ENCODE measurements at places on chromosomes 4 and X.
A peak's percentile ranks its signal among the peaks of the same experiment; 100 is the strongest.

GRCh38 chrX:46645614-46646013 lies 72.0 kb downstream of the CHST7 start:
- DNase-seq: no peak
- H3K4me3 ChIP-seq: no peak overlapping the region
- no peaks in the 10 kb centered on the region for H3K36me3 ChIP-seq
- H3K4me1 ChIP-seq: peaks cover 5% of the 10 kb centered on the region
- no peak overlapping the region for H3K27ac ChIP-seq

DNA sequence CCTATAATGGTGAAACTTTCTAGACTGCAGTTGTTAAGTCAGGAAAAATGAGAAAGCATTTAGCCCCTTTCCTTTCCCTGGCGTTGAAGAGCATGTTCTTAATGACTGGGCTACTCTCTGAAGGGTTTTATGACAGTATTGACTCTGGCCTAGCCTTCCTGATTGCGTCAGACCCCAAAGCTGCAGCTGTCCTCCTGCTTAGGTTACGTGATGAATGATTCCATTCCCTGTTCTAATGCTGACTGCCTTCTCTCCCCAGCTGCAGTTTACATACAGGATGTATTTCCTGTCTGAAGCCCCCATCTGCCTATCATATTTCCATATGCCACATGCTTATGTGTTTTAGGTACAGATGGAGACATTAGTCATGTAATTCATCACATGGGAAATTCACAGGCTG lies 105.8 kb upstream of the EGFL6 start:
- H3K4me1 ChIP-seq: no peaks in the 10 kb centered on the region
- H3K36me3 ChIP-seq: no peaks in the 10 kb centered on the region
- H3K27me3 ChIP-seq: no peaks in the 10 kb centered on the region

DNA sequence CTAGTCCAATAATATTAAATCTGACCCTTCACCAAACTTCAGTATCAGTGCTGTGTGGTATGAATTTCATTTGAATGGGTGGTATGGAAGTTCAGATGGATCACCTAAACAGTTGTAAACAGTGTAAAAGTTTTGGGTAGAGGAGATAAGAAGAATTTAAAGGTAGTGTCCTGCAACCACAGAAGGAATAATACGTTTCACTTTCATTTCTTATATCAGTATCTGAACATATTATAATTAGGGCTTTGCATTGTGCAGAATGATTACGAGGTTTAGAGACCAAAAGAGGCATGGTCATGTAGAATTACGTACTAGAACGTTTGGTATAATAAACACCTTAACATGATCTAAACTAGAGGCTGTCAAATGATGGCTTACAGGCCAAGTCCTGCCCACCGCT lies 116.1 kb downstream of the PDLIM5 start:
- no peak for DNase-seq
- no peaks in the 10 kb centered on the region for H3K36me3 ChIP-seq
- no peaks in the 10 kb centered on the region for H3K4me1 ChIP-seq
- H3K27ac ChIP-seq: no peak overlapping the region
- no peaks in the 10 kb centered on the region for H3K27me3 ChIP-seq

DNA sequence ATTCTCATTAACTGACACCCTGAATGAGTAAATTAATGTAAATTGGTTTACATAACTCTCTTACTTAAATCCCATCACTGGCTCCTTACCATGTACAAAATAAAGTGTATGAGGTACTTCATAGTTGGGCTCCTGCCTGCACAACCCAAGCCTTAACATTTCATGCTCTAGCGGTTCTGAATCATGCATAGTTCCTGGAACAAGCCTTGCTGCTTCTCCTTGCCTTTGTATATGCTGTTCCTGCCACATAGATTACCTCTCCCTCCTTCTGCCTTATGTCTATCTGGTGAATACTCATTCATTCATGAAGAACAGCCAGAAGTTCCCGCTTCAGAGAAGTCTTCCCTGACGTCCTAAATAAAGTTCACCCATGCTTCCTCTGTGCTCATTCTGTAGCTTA lies 594.7 kb downstream of the SMARCA1 start:
- H3K36me3 ChIP-seq: no peaks in the 10 kb centered on the region
- no peak for DNase-seq
- no peaks in the 10 kb centered on the region for H3K4me1 ChIP-seq
- H3K4me3 ChIP-seq: no peak overlapping the region
- H3K27me3 ChIP-seq: no peaks in the 10 kb centered on the region
- H3K27ac ChIP-seq: no peak overlapping the region

DNA sequence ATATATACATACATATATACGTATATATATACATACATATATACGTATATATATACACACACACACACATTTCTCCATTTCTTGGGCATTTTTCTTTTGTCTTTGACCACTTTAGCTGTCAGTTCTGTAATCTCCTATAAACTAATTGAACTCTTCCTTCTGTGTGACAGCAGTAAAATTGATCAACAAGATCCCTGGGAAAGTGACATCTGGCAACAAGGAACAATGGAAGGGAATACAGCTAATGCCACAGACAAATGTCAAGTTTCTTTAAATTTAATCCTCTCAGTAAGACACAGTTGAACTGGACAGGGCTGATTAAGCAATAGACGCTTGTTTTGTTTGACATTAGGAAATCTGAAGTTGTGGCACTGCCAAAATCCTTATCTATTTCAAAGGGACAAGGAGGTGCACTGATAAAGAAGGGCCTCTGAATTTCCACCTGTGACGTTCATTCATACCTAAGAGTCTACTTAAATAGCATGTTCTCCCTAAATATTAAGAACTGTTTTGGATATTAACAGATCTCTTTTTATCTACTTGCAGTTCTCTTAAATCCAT lies 126.9 kb downstream of the RNF150 start:
- no peak overlapping the region for H3K4me3 ChIP-seq
- no peaks in the 10 kb centered on the region for H3K27me3 ChIP-seq
- H3K4me1 ChIP-seq: no peaks in the 10 kb centered on the region
- no peak overlapping the region for H3K27ac ChIP-seq

GRCh38 chr4:1002131-1002630 lies 9.0 kb upstream of the SLC26A1 start:
- H3K4me1 ChIP-seq: peaks cover 30% of the 10 kb centered on the region
- no peak for DNase-seq
- H3K27me3 ChIP-seq: peaks cover 55% of the 10 kb centered on the region
- no peak overlapping the region for H3K27ac ChIP-seq
- H3K36me3 ChIP-seq: no peaks in the 10 kb centered on the region

- no peak overlapping the region for H3K27ac ChIP-seq
- H3K36me3 ChIP-seq: no peaks in the 10 kb centered on the region
- no peak overlapping the region for H3K4me3 ChIP-seq
- no peaks in the 10 kb centered on the region for H3K4me1 ChIP-seq
- DNase-seq: no peak
Observed at GRCh38 chrX:45668686-45669443, 468.2 kb upstream of the DIPK2B start.

DNA sequence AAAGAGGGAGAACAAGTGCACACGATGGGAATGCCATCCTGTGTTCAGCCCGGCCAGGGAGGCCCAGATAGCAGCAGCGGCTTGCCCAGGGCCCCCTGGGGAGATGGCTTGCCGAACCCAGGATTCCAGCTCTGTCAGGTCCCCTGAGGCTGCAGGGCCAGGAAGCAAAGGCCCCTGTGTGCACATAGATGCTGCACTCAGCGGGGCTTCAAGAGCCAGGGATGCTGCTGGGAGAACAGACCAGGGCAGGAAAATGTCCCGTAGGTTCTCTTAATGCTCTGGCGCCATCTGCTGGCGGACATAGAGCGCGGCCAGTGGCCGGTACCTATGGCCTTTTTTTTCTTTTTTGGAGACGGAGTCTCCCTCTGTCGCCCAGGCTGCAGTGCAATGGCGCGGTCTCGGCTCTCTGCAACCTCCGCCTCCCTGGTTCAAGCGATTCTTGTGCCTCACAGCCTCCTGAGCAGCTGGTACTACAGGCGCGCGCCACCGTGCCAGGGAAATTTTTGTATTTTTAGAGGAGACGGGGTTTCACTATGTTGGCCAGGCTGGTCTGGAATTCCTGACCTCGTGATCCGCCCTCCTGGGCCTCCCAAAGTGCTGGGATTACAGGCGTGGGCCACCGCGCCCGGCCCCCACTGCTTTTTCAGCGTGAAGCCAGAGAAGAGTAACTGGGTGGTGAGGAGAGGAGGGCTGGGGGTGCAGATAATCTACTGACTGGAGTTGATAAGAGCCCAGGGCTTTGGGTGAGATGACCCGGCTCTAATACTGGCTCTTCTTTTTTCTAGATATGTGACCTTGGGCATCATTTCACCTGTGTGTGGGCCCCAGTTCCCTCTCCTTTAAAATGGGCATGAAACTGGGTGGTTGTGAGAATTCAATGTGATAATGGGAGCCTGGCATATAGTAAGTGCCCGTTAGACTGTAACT lies 22.5 kb downstream of the MED28 start:
- no peaks in the 10 kb centered on the region for H3K27me3 ChIP-seq
- peaks cover 8% of the 10 kb centered on the region for H3K4me1 ChIP-seq
- no peak overlapping the region for H3K27ac ChIP-seq
- peaks cover 35% of the 10 kb centered on the region for H3K36me3 ChIP-seq
- H3K4me3 ChIP-seq: no peak overlapping the region
- DNase-seq: peak; percentile 79

- H3K27ac ChIP-seq: no peak overlapping the region
- H3K4me1 ChIP-seq: no peaks in the 10 kb centered on the region
- no peaks in the 10 kb centered on the region for H3K36me3 ChIP-seq
- DNase-seq: no peak
- H3K27me3 ChIP-seq: no peaks in the 10 kb centered on the region
- no peak overlapping the region for H3K4me3 ChIP-seq
Observed at GRCh38 chr4:128153800-128154199, 92.7 kb downstream of the LARP1B start.

DNA sequence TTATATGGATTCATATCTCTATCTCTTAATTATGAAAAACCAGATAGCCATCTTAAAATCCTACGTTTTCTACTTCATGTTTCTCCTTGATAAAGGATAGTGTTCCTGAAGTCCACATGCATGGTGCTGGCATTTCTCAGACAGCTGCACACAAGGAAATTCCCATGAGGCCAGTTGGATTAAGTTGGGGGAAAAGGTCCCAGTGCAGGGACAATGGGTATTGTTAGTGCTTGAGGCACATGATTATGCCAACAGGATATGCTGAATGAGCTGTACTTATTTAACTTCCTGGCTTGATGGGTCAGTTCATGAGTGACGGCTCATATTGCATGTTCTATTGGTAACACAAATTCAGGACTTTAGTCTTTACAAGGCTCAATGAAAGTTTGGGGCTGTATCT lies 913.9 kb upstream of the NDST4 start:
- no peaks in the 10 kb centered on the region for H3K27me3 ChIP-seq
- H3K4me1 ChIP-seq: no peaks in the 10 kb centered on the region
- no peak overlapping the region for H3K4me3 ChIP-seq
- H3K36me3 ChIP-seq: no peaks in the 10 kb centered on the region
- no peak overlapping the region for H3K27ac ChIP-seq

GRCh38 chr4:4521731-4522130 lies 20.1 kb downstream of the STX18 start:
- no peaks in the 10 kb centered on the region for H3K36me3 ChIP-seq
- H3K27ac ChIP-seq: no peak overlapping the region
- no peaks in the 10 kb centered on the region for H3K27me3 ChIP-seq
- no peaks in the 10 kb centered on the region for H3K4me1 ChIP-seq
- no peak overlapping the region for H3K4me3 ChIP-seq
- no peak for DNase-seq

DNA sequence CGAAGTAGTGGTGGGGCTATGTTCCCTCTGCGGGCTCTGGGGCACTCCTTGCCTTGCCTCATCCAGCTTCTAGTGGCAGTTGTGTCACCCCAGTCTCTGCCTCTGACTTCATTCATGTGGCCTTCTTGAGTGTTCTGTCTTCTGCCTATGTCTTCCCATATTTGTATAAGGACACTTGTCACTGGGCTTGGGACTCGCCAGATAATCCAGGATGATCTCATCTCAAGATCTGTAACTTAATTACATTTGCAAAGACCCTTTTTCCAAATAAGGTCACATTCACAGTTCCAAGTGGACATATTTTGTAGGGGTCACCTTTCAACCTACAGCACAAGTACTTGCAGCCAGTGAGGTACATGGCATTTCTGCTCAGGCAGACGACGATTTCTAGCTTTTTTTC lies 30.3 kb upstream of the CLDN24 start:
- H3K27me3 ChIP-seq: peaks cover 3% of the 10 kb centered on the region
- no peak overlapping the region for H3K4me3 ChIP-seq
- no peaks in the 10 kb centered on the region for H3K4me1 ChIP-seq

DNA sequence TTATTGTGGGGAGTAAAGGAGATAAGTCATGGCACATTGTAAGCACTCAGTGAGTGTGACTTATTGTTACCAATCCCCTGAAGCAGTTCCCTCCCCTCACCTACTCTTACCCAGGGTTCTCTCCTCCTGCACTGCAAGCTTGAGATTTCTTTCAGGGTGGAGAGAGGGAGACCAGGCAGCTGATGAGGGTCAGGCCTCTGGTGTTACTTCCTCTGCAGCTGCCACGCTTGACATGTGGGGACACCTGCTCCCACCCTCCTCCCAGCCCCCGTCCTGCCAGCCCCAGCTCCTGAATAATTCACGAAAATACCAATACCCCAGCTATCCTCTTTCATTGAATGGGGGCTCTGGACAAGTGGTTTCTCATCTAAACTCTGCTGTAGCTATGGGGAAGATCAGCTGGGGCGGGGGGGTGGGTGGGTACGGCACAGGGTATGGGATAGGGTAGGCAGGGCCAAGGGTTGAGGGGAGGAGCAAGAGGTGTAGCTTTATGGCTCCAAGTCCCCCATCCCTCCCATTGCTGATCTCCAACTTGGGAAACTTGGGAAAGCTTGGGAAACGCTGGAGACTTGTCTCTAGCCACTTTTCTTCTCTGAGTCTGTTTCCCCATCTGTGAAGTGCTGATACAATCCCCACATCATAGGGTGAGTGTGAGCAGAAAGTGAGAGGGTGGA lies 148.5 kb upstream of the PJA1 start:
- H3K4me3 ChIP-seq: no peak overlapping the region
- H3K27ac ChIP-seq: no peak overlapping the region
- H3K36me3 ChIP-seq: no peaks in the 10 kb centered on the region
- no peak for DNase-seq
- no peaks in the 10 kb centered on the region for H3K27me3 ChIP-seq

DNA sequence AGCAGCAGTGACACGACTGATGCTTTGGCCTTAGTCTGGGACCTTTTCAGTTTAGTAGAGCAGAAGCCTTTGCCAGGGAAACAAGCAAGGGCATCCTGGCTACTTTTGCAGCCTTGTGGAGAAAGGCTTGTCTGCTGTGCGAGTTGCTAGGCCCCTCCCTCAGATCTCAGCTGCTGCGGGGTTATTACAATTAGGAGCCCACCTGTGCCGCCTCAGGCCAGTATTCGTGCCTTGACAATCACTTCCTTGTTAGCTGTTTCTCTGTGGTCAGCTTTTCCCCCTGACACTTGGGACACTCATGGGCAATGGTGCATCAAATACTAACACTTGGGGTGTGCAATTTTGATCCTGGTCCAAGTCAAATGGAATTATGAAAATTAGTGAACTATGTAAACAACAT lies 67.9 kb downstream of the SH2D1A start:
- no peak overlapping the region for H3K4me3 ChIP-seq
- H3K4me1 ChIP-seq: no peaks in the 10 kb centered on the region
- H3K27ac ChIP-seq: no peak overlapping the region
- no peak for DNase-seq
- H3K36me3 ChIP-seq: no peaks in the 10 kb centered on the region

Measured in CD4-positive, alpha-beta T cell (primary cell).